ENCODE measurements at places on chromosomes 13 and 19.

DNA sequence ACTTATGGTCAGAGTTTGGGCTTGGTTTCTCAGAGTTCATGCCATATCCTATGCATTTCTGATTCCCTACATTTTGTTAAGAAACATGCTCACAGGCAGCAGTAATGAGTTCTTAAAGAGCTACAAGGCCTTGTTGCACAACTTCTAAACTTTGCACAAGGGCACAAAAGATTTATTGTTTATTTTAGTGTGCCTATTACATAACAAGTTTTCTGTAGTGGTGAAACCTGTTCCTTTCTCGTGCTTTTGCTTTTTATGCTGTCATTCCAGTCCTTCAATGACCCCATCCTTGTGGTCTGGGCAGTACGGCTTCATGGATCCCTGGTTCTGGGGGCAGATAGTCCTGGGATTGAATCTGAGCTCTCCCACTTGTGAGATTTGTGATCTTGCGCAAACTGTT lies 17.8 kb downstream of the ZNF507 start:
- no peak for DNase-seq

- DNase-seq: no peak
These were observed 27.4 kb downstream of the EFNA2 start for GRCh38 chr19:1312767-1313694.

GRCh38 chr13:95261956-95262355 lies 39.3 kb downstream of the ABCC4 start:
- no peak for DNase-seq

DNA sequence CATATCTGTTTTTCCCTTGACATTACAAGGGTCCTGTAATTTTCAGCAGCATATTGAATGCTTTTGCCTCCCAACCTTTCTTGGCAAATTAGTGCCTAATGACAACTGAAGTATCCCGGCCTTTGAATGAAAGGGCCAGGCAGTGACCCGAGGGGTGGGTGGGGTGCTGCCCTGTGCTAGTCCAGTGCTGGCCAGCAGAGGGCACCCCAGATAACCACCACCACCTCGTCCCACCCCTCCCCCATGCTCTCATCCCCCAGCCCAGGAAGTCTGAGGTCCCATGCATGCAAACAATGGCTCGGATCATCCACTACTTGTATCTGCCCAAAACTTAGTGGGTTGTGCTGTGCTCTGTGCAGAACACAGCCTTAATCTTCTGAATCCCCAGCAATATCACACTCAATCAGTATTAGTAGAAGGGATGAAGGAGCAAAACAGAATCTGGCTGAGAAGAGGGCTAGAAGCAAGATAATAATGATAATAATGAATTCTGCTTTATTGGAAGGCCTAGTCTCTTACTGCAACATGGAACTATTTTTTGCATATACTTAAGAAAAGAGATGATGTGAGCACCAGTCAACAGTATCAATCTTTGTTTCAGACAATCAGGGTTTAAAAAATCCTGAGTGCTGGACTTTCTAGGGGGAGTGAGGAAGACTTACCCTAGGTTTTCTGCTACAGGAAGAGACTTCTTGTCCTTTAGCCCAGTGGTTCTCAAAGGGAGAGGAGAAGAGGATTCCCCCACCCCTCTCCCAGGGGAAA lies 3.8 kb downstream of the ATP12A start:
- peak; percentile 28 for DNase-seq

DNA sequence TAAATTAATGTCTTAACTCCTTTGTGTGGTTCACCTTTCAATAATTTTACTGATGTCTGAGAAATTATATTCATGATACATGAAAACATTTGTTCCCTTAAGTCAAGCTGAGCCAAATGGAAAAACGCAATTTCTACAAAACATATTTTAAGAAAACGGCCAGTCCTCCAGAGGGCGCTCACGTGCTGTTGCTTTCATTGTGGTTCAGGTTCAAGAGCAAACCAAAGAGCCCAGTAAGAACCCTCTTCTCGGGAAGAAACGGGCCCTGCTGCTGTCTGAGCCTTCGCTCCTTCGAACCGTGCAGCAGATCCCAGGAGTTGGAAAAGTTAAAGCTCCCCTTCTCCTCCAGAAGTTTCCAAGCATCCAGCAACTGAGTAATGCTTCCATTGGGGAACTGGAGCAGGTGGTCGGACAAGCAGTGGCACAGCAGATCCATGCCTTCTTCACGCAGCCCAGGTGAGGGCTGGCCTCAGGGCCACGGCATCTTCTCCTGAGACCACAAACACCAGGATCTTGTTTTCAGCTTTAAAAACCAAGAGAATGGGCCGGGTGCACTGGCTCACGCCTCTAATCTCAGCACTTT lies 4.3 kb downstream of the FAAP24 start:
- peak; percentile 44 for DNase-seq

- peak; percentile 80 for DNase-seq
These were observed 6.3 kb downstream of the PGLYRP1 start for GRCh38 chr19:46016426-46017094.

Data from NCI-H1105 (cell line).